Stimulated activated naive CD4-positive, alpha-beta T cell treated with Interleukin-2 at 50 U/mL for 16 hours (primary cell): ENCODE measurements at places on chromosomes 2 and 18.

DNA sequence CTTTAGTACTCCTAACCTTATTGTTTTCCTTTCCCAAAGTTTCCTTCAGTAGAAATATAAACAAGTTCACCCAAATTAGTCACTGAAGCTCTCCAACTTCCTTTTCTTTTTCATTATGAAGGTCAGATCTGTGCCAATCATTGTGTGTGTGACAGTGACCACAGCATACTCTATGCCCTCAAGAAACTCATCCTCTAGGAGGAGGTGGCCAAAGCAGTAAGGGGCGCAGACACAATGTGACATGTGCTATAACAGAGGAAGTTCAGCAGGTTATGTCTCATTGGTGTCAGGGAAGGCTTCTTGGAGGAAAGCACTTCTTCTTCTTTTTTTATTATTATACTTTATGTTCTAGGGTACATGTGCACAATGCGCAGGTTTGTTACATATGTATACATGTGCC is 60.0 kb upstream of the PSME4 start:
- no peak for DNase-seq

DNA sequence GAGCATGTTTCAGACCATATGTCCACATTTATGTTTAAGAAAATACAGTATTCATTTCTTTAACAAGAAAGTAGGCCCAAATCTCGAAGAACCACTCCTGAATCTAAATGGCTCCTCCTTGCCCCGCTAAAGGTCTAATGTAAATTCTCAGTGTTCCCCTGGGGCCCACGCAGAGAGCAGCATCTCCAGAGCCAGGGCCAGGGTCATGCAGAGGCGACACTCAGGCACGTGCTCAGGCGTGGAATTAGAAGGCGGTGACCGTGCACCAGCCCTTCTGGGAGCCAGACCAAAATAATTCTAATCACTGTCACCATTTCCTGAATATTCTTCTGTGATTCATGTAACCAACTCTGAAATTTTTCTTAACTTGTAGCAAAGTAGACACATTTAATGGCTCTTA is 68.3 kb upstream of the MYT1L start:
- no peak for DNase-seq

DNA sequence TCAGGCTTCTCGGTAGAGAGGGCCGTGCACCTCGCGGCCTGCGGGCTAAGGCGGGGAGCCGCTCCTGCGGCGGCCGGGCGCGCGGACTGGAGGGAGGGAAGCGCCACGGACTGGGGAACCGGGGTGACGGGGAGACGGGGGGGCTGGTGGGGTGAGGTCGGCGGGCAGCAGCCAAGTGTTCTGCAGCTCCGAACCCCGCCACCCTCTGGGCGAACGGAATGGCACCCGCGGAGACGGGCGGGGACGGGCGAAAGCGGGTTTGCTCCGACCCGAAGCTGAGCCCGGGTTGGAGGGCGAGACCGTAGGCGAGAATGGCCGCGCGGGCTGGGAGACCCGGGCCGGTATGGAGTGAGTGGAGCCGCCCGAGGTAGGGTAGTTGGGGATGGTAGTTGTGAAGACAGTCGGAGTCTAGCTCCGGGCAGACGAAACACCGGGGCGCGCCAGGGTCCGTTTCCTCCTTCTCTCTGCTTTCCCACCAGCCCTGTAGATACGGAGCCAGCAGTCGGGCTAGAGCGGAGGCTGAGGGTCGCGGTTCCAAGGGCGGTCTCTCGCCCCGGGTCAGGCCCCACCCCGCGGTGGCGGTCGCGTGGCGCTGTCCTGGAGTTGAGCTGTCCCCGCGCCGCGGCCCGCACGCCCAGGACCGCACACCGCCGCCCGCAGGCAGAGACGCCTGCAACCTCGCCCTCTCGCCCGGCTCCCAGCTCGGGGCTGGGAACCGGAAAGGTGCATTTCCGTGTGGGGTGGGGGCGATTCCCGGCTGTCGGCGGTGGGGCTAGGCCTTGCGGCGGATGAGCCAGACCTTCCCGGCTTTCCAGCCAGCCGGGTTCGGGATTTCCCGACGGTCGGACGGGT is 160.3 kb upstream of the SIX2 start:
- no peak for DNase-seq

- DNase-seq: no peak
Measured at GRCh38 chr18:8314124-8314523, 295.1 kb upstream of the RAB12 start.

DNA sequence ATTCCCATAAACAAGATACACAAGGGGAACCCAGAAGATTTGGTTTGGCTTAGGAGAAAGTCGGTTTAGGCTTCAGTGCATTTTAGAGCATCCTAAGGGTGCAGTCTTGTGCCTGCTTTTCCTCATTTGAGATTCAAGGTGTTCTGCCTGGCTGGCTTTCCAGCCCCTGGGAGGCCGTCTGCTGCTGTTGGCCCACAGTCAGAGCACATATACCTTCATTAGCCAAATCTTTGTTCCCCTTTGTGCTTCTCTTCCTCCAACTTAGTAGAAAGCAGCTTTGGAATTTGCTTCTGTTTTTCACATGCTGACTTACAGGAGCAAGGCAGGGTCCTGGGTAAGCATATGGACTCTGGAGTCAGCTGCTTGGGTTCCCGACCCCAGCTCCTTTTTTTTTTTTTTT is 477.1 kb upstream of the TCF4 start:
- no peak for DNase-seq

GRCh38 chr2:60485055-60485454 is 68.4 kb downstream of the BCL11A start:
- no peak for DNase-seq

- no peak for DNase-seq
Measured at GRCh38 chr18:26723981-26724380, 141.5 kb downstream of the AQP4 start.

DNA sequence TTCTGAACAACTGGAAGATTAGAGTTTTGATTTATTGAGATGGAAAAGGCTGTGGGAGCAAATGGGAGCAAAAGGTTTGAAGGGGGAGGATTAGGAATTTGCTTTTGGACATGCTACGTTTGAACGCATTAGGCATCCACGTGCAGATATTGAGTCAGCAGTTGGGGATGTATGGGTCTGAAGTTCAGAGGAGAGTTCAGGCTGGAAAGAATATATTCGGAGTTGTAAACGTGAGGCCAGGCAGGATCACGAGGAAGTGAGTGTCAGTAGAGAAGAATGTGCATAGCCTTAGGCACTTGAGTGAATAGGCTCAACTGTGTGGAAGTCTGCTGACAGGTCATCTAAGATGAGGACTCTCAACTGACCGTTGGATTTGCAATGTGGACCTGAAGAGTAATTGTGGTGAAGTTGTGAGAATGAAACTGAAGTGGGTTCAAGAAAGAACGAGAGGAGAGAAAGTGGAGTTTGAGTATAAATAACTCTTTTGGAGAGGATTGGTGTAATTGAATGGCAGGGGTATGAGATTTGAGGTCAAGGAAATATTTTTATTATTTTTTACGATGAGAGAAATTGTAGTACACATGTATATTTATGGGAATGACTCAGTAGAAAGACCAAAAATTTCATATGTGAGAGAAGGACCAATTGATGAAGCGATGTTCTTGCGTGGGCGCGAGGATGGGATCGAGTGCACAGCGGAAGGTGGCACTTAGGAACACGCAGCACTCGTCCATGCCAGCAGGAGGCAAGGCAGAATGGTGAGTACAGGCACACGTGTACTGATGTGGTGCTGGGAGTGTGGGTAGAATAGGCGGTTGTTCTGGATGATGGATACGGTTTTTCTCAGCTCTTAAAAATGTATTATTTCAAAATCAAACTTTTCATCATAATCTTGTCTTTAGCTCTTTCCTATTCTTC is 40.5 kb upstream of the POLE4 start:
- no peak for DNase-seq

DNA sequence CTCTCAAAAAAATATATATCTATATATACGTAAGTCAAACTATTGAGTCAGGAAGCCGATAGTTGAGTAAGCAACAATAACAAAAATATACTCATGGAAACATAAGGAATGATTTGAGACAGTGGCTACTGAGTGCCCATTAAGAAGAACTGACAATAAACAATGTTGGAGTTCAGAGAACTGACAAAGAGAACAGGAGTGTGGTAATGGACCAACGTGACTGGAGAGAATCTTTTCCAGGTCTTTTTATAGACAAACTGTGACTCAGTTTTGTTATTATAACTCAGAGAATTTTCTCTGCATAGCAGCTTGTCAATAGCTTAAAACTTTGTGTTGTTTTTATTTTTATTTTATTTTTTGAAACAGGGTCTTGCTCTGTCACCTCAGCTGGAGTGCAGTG is 4.6 kb upstream of the GALM start:
- no peak for DNase-seq

DNA sequence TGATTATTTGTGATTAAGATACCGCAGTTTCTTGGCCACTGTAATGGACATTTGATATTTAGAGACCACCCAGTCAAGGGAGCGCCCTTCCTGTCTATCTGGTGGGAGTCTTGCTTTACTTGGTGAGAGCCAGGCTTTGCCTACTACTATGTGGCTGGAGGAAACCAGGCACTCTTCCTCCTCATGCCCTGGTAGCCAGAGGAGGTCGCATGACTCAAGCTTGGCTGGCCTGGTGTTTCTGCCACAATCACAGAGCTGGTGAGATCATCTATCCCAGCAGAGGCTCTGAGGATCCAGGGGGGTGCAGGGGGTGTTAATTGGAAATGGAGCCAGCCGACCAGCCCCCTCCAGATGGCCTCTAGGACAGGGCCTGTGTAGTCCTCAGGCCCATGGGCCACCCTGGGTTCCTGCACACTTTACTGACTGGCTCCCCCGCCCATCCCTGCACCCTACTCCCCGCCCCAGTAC is 46.8 kb upstream of the BIN1 start:
- DNase-seq: no peak

DNA sequence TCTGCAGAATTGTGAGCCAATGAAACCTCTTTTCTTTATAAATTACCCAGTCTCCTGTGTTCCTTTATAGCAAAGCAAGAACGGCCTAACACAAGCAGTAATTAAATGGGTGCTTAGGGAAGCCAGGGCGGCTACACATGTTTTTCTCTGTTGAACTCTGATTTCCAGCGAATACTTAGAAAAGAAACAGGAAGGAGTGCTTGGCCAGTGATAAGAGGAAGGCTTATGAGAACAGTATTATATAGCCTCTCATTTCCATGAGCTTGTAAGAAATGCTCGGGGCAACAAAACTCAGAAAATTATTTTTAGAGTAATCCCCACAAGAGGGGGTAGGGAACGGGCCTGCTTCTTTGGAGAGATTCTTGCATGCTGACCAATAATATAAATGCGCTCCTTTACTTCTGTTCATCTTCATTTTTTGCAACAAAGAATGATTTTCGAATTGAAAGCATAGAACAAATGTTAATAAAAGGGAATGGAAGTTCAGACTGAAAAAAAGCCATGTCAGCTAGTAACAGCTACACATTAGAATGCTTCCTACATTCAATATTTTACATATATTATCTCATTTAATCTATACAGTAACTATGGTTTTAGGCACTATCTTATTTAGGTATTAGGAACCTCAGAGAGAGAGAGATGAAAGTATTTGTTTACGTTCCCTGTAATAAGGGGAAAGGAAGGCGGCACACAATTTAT is 49.7 kb upstream of the CCDC85A start:
- DNase-seq: no peak

DNA sequence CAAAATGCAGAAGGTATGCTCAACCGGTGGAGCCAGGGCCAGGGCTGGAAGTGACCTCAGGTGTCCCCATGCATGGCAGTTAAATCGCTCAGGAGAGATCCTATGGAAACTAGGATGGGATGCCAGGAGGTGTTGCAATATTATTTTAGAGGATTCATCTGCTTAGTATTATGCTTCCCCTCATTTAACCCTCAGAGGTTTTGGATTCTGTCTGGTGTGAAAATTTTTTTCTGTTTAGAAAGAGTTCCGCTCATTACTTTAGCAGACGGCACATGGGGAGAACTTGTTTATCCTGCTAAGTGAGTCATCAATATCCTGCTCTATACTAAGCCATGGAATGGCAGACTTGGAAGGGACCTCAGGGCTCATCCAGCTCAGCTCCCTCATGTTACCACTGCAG is 42.5 kb downstream of the TRIB2 start:
- DNase-seq: no peak

GRCh38 chr2:46460241-46460921 is 19.0 kb upstream of the TMEM247 start:
- no peak for DNase-seq

DNA sequence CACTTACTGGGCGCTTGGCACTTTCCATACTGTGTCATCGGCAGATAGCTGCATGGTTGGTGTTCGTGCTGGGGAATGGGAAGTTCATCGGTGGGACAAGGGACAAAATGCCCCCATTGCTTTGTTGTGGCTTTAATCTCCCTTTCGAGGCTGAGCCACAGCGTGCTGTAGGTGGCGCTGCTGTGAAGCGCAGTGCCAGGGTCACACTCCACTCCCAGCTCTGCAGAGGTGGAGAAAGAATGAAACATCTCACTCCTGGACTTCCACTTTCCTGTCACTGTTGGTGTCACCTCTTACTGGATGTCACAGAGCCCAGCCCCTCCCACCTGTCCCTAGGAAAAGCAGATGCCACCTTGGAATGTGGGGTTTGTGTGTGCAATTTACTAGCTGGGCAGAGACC is 8.7 kb downstream of the TYMS start:
- DNase-seq: no peak

DNA sequence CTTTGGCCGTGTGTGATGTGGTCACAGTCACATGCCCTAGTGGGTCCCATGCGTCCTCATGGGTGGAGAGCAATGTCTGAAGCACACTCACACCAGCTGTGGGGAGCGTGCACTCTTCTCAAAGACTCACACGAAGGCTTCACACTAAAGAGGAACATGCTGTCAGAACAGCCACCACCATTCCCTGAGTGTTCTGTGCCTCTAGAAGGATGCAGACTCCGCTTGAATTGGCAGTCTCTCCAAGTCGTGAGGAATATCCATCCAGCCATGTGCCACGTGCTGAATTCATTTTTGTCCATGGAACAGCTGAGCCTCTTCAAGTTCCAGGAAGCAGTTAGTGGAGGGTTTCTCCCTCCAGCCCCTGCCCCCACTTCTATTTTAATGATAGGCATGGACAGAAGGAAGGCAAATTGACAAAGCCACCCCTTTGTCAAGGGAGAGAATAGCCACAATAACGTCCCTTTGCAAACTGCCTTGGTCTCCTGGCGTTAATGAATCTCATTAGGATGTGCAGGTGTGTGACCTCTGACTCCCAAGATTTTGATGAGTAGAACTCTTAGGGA is 464.3 kb upstream of the ID2 start:
- no peak for DNase-seq

- DNase-seq: no peak
Measured at GRCh38 chr2:31946838-31947237, 64.0 kb downstream of the MEMO1 start.

DNA sequence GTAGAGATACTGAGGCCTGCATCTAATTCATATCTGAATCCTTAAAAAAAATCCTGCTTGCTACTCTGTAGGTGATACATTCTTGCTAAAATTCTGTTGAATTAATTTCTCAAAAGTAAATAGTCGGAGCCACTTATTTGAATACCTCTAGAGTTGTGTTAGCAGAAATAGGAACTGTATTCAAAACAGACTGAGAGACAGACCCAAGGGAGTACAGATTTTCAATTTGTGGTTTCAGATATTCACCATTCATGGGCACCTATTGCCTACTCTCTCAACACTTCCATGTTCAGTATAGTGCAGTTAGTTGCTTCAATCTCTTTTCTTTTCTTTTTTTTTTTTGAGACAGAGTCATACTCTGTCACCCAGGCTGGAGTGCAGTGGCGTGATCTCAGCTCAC is 46.6 kb upstream of the CTLA4 start:
- no peak for DNase-seq

- DNase-seq: no peak
Measured at GRCh38 chr18:57353137-57353939, 981 bp downstream of the ST8SIA3 start.
